Upper lobe of right lung (tissue), 1 donor: ENCODE measurements at places on chromosomes 13 and 19. TPM values are rescaled to one million over a fixed set of nuclear protein-coding genes. Genes with fewer than 3 reads are reported as not detected.

DNA sequence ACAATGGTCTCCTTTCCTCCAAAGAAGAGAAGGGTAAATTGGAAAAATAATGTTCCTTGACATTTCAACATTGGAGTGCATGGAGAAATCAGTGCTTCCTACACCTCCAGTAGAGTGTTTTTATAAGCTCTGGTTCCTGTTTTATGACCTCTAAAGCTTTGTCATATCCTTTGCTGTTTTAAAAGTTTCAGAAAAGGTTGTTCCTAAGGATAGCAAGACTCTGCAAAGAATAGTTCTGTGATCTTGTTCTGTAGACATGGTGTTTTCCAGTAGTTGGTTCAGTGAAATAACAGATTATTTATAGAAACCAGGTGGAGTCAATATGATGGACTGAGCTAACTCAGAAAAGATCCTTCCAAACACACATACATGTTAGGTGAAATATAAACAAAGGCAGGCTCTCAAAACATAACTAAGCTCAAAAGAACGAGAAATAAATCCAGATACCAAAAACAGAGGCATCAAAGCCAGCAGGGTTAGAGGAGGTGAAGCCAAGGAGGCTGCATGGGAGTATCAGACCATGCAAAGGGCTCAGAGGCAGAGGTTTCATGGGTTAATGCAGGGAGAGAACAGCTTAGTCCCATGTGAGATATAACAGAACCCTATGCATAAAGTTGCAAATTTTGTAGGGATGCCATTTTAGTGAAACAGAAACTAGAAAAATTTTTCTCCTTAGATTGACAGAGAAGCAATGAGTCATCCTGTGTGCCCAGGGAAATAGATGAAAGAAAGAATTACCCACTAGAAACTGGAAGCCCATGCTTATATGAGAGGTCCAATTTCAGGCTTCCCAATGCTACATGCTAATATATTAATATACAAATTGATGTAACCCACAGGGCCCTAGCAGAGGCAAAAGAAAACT is 44.3 kb downstream of the SHISA2 start:
- H3K4me3 ChIP-seq: no peak overlapping the region
- H3K27ac ChIP-seq: no peak overlapping the region
- no peak for DNase-seq
- H3K4me1 ChIP-seq: no peaks in the 10 kb centered on the region
- H3K36me3 ChIP-seq: no peaks in the 10 kb centered on the region

DNA sequence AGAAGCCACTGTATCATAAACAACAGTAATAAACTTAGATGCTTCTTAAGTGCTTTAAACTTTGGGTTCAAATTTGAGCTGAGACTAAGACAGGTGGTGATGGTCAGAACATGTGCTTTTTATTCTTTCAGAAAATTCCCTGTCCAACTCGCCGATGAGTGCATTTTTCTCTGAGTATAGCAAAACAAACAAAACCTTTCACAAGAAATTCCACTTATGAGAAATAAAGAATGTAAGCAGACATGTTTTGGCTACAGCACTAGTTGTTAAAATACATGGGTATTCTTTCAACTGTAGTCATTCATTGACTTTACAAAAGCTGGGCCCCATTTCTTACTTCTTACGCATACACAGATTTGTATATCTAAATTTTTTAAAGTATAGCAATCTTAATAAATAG is 125.6 kb downstream of the SPRY2 start:
- H3K27me3 ChIP-seq: no peaks in the 10 kb centered on the region
- H3K4me3 ChIP-seq: no peak overlapping the region
- DNase-seq: no peak

GRCh38 chr19:50858886-50859285 is 4.2 kb downstream of the KLK3 start:
- H3K4me3 ChIP-seq: no peak overlapping the region
- H3K27ac ChIP-seq: no peak overlapping the region
- no peak for DNase-seq
- H3K36me3 ChIP-seq: no peaks in the 10 kb centered on the region
- peaks cover 28% of the 10 kb centered on the region for H3K27me3 ChIP-seq
- no peaks in the 10 kb centered on the region for H3K4me1 ChIP-seq

DNA sequence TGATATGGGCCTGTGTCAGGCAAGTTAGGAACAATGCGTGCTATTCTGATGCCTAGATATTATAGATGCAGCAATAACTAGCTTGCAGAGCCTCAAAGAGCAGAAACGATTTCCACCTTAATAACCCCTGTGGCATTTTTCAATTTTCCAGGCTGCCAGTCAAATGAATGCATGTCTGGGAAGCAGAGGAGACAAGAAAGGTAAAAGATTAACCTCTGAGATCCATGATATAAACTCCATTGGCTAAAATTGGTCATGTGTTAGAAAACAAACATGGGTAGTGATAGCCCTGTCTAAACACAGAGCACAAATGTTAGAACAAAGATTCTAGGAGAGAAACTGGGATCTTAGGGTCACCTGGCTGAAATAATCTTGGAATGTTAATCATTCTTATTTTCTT is 811.1 kb downstream of the DIAPH3 start:
- no peak overlapping the region for H3K4me3 ChIP-seq
- H3K27me3 ChIP-seq: no peaks in the 10 kb centered on the region
- no peak for DNase-seq
- H3K36me3 ChIP-seq: no peaks in the 10 kb centered on the region

- peaks cover 18% of the 10 kb centered on the region for H3K4me1 ChIP-seq
- DNase-seq: no peak
- H3K4me3 ChIP-seq: peak overlapping the region; percentile 30
- H3K36me3 ChIP-seq: no peaks in the 10 kb centered on the region
Observed at GRCh38 chr13:94713561-94714182, 1.3 kb upstream of the SOX21 start.

DNA sequence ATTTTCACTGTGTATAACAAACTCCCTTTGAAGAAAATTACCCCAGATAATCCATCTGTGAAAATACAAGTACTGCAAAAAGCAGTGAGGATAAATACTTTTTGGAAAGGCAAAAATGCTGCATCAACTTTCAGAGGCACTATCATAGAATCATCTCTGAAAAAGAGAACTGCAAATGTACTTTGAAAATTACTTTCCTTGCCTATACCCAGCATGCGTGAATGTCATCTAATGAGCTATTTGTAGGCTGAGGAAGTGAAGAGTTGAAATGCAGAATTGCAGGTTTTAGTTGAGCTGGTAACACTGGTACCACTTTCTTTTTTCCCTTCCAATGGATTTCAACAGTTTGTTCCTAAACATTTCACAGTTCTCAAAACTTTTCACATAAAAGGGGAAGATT is 196.7 kb downstream of the TBC1D4 start:
- H3K4me1 ChIP-seq: no peaks in the 10 kb centered on the region
- no peak overlapping the region for H3K27ac ChIP-seq
- H3K36me3 ChIP-seq: peaks cover 22% of the 10 kb centered on the region
- no peaks in the 10 kb centered on the region for H3K27me3 ChIP-seq

DNA sequence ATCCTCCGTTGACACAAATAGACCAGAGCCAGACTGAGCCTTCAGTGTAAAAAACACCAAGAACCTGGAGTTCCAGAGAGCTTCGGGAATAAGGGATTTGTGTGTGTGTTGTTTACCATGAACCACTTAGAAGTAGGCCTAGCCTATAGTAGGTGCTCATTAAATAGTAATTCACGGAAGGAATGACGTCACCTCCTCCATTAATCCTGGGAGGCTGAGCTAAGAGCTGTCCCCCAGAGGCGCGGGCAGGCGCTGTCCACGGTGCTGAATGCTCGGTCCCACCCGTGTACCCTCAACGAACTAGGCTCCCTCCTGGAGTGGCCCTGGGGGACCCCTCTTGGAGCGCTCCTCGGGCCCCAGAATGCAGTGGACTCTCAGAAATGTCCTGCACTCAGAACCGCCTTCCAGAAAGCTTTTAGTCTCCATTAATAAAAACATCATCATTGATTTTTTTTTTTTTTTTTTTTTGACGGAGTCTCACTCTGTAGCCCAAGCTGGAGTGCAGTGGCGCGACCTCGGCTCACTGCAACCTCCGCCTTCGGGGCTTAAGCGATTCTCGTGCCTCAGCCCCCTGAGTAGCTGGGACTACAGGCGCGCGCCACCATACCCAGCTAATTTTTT is 6.5 kb downstream of the UNC13A start:
- H3K36me3 ChIP-seq: no peaks in the 10 kb centered on the region
- H3K4me1 ChIP-seq: peaks cover 16% of the 10 kb centered on the region
- peaks cover 5% of the 10 kb centered on the region for H3K27me3 ChIP-seq
- no peak overlapping the region for H3K4me3 ChIP-seq
- no peak overlapping the region for H3K27ac ChIP-seq

- no peak overlapping the region for H3K4me3 ChIP-seq
- H3K36me3 ChIP-seq: no peaks in the 10 kb centered on the region
- peaks cover 17% of the 10 kb centered on the region for H3K4me1 ChIP-seq
- no peak overlapping the region for H3K27ac ChIP-seq
Observed at GRCh38 chr13:112963641-112964040, 5.4 kb upstream of the MCF2L start.

DNA sequence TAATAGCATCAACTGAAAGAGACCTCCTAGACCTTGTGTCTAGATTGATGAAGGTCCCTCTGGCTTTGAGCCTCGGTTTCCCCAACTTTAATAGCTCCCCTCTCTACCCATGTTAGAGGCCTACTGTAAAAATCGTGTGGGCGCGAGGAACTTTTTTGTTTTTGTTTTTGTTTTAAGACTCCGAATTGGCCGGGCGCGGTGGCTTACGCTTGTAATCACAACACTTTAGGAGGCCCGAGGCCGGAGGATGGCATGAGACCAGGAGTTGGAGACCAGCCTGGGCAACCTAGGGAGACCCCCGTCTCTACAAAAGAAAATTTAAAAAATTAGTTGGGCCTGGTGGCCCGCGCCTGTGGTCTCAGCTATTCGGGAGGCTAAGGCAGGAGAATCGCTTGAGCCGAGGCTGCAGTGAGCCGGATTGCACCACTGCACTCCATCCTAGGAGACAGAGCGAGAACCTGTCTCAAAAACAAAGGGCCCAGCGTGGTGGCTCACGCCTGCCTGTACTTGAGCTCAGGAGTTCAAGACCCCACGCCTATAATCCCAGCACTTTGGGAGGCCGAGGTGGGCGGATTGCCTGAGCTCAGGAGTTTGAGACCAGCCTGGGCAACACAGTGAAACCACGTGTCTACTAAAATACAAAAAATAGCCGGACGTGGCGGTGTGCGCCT is 858 bp upstream of the PPP6R1 start:
- no peak for DNase-seq
- no peaks in the 10 kb centered on the region for H3K36me3 ChIP-seq
- H3K4me1 ChIP-seq: peaks cover 28% of the 10 kb centered on the region
- H3K27ac ChIP-seq: peak overlapping the region; percentile 92
- no peaks in the 10 kb centered on the region for H3K27me3 ChIP-seq

- H3K4me1 ChIP-seq: no peaks in the 10 kb centered on the region
- H3K27ac ChIP-seq: no peak overlapping the region
- H3K36me3 ChIP-seq: no peaks in the 10 kb centered on the region
- H3K4me3 ChIP-seq: no peak overlapping the region
Observed at GRCh38 chr13:36084131-36084530, 47.1 kb downstream of the DCLK1 start.

DNA sequence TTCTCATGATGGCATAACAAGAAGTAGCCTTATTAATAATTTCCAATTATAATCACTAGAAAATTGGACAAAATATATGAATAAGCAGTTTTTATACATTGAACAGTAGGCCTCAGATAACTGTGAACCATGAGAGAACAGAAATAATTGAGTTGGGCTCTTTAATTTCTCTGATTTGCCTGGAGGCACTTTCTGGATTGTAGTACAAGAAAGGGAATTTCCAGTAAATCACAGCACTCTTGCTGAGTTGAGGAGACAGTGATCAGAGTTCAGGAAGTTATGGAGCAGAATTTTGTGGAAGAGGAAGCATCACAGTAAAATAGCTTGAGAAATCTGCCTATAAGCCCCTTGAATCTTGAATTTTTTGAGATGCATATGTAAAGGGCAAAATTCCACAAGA is 216.2 kb downstream of the MAB21L1 start:
- H3K36me3 ChIP-seq: no peaks in the 10 kb centered on the region
- no peak overlapping the region for H3K27ac ChIP-seq
- no peak overlapping the region for H3K4me3 ChIP-seq
- no peak for DNase-seq
- H3K27me3 ChIP-seq: no peaks in the 10 kb centered on the region
- H3K4me1 ChIP-seq: no peaks in the 10 kb centered on the region

DNA sequence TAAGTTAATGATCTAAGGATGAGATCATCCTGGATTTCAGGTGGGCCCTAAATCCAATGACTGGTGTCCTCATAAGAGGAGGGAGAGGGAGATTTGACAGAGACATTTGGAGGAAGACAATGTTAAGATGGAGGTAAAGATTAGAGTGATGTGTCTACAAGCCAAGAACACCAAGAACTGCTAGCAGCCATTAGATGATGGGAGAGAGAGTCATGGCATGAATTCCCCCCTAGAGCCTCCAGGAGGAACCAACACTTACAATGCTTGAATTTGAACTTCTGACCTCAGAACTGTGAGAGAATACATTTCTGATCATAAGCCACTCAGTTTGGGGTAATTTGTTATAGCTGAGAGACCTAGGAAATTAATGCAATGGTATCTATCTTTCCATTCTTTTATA is 68.1 kb upstream of the RFXAP start:
- H3K27ac ChIP-seq: no peak overlapping the region
- no peaks in the 10 kb centered on the region for H3K27me3 ChIP-seq
- H3K4me1 ChIP-seq: no peaks in the 10 kb centered on the region
- H3K36me3 ChIP-seq: no peaks in the 10 kb centered on the region

DNA sequence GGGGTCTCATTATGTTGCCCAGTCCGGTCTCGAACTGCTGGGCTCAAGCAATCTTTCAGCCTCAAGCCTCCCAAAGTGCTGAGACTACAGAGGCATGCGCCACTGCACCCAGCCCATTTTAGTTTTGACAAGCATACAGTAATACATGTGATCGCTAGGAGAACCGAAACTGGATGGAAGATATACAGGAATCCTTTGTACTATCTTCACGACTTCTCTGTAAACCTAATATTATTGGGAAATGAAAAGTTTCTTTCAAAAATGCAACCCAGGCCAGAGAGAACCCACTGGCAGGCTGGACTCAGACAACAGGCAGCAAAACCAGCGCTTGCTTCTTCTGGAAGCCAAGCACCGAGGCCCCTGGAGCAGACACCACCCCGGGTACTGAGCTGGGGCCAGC is 9.4 kb downstream of the C19orf12 start:
- no peak overlapping the region for H3K27ac ChIP-seq
- no peaks in the 10 kb centered on the region for H3K4me1 ChIP-seq
- H3K36me3 ChIP-seq: peaks cover 26% of the 10 kb centered on the region
- H3K27me3 ChIP-seq: no peaks in the 10 kb centered on the region
- no peak for DNase-seq

GRCh38 chr13:46567671-46568070 is 14.7 kb downstream of the LRCH1 start:
- H3K4me3 ChIP-seq: no peak overlapping the region
- no peaks in the 10 kb centered on the region for H3K27me3 ChIP-seq
- peaks cover 23% of the 10 kb centered on the region for H3K4me1 ChIP-seq
- no peak overlapping the region for H3K27ac ChIP-seq

GRCh38 chr13:110301606-110302553 is 5.1 kb downstream of the COL4A1 start:
- H3K27ac ChIP-seq: no peak overlapping the region
- DNase-seq: no peak
- no peaks in the 10 kb centered on the region for H3K36me3 ChIP-seq
- peaks cover 53% of the 10 kb centered on the region for H3K4me1 ChIP-seq
- peaks cover 10% of the 10 kb centered on the region for H3K27me3 ChIP-seq

Gene ITGBL1
- 43.6 TPM for total RNA-seq

Gene OR7D2
- total RNA-seq: 0.52 TPM

Gene S1PR4
- 22.3 TPM for total RNA-seq

Gene RNF113B
- not detected for total RNA-seq

Gene KL
- 12.5 TPM for total RNA-seq

Gene FGF21
- not detected for total RNA-seq

Gene OR4F17
- total RNA-seq: not detected

Gene FFAR2
- total RNA-seq: 2.6 TPM

Gene ZNF667
- total RNA-seq: 2.8 TPM

Gene HCN2
- total RNA-seq: 0.52 TPM

Gene VMAC
- 6.8 TPM for total RNA-seq
